ENCODE measurements at places on chromosomes 3 and 15.

DNA sequence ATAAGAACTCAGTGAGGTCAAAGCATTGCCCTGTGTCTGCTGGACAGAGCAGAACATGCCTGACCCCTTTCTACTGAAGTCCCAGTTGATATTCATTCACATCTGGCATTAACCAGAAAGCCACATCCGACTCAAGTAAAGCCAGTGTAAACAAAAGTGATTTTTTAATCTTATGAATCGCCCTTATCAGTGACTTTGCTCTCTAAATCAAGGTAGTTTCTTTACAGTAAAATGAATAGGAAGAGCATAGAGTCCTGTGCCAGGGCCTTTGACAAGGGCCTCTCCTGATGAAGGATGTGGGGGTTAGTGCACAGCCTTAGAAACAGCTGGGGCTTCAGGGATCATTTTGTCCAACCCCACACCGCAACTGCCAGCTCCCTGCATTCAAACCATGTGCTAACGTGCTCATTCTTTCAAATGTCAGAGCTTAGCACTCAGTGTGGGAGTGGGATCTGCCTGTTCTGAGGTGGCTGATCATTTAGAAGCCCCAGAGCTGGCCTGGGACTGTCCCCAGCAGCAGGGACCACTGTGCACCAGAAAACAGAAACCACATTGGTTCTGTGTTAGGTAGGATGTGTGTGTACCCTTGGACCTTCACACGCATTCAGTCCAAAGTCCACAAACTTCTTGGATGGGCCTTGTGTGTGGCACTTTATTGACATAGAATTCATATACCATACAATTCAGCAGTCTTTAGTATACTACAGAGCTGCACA is 55.3 kb downstream of the CCR4 start:
- DNase-seq, result no peak

GRCh38 chr3:124832782-124833709 is 54.1 kb downstream of the ITGB5 start:
- DNase-seq, result no peak

- DNase-seq, result no peak
Measured at GRCh38 chr3:182740710-182741109, 52.6 kb upstream of the ATP11B start.

- DNase-seq, result no peak
Measured at GRCh38 chr15:70478251-70478990, 284.9 kb downstream of the UACA start.

- DNase-seq, result no peak
Measured at GRCh38 chr3:170809975-170810357, 60.0 kb downstream of the RPL22L1 start.

GRCh38 chr15:94453227-94453988 is 222.0 kb downstream of the MCTP2 start:
- no peak for DNase-seq

- DNase-seq, result no peak
Measured at GRCh38 chr15:63834500-63835210, 907 bp upstream of the HERC1 start.

- DNase-seq, result no peak
Measured at GRCh38 chr3:161498259-161498921, 1.8 kb downstream of the OTOL1 start.

DNA sequence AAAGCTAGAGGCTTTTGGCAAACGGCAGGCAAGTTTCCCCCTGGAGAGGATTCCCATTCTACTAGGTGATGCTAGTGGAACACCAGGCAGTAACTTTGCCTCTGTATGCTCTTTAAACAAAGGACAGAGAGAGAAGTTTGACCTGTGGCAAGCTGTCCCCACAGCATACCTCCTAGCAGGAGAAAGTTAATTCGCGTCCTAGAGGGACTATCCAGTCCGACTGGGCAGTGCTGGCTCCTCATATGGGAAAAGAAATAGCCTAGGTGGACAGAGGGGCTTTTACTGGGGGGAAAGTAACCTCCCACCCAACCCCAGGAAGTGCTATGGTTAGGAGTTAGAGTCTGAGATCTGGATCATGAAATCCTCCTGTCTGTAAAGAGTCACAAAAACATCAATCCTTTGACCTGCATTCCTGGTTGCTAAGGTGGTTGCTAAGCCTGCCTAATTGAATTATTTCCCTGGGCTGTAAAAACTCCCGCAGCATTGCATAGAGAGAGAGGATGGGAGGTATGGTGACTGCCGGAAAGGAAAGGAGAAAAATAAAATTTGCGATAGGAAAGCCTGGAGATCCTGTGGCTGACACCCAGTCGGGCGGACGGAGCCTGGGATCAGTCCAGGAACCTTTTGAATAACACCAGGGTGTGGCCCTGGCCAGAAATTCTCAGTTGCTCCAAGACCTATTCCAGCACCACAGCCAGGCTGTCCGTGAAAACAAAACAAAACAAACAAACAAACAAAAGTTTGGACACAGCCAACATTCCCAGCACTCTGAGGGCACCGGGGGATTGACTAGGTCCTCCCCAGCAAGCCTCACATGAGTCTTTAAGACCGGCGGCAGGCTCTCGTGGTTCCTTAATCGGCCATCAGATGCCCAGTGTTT is 67.7 kb upstream of the ATP11B start:
- DNase-seq, result no peak

DNA sequence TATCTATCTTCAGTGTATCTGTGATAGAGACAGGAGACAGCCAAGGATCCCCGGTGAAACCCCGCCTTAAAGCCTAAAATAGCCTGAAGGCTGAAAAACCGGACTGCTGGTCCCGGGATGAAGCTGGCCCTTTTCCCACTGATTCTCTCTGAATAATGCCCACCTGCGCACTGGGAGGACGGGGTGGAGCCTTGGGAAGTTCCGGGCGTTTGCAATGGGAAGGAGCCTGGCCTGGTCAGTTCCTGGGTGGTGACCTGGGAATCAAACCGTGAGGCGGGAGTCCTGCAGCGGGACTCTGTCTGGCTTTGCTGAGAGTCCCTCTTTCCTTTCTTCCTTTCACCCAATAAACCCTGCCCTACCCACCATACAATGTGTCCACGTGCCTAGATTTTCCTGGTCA is 157.9 kb downstream of the C3orf38 start:
- DNase-seq, result no peak

DNA sequence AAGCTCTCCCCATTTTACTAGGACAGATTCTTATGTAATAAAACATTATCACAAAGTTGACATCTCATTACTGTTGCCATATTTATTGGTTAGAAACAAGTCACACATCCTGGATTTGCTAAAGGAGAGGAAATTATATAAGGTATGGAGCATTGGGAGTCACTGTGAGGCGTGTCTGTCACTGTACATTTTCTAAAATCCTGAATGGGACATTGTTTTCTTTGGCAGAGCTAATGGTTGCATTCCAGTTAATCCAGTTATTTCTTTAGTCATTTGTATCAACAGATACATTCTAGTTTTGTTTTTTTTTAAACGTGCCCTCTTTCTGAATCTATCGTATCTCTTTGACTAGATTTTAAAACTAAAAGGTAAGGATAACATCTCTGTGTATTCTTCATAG is 70.2 kb upstream of the MITF start:
- no peak for DNase-seq

DNA sequence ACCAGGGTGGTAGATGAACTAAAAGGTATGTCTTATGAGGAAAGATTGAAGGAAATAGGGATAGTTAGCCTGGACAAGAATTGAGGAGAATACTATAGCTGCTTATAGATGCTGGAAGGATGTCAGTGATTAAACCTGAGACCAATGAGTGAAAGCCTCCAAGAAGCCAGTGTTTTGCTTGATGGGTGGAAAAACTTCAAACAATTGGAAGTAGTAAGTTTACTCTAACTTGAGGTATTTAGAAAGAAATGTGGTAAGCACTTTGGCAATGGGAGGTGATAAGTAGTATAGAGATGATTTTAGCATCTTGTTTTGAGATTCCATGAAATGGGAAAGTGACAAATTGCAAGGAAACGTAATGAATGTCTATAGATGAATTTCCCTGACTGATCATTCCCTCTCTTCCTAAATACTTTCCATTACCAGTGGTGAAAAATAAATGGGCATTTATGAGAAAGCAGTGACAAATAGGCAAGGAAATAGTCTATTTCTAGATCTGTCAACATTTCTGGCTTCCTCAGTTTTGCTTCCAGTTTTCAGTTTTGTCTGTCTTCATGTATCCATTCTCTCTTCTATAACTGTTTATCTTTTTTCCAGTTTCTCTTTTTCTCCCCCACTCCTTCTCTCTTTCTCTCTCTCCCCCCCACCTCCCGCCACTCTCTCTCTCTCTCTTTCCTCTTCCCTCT is 19.2 kb downstream of the SLC15A2 start:
- DNase-seq, result no peak

DNA sequence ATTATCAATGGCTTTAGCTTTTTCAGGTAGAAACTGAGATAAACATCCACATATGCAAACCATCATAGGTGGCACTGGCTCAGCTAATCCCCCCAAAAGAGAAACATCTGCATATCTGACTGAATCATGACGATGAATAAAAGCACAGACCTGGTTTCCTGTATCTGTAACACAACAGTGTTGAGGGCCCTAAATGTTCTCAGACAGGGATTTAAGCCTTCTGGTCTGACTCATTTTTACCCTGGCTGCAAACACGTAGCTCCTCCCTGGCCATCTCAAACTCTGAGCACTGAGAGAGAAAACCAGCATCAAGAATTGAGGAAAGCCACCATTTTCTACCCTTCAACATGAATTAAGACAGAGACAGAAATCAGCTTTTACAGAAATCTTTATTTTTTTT is 35.2 kb downstream of the GLB1 start:
- no peak for DNase-seq

- no peak for DNase-seq
Measured at GRCh38 chr3:194508491-194509453, 22.0 kb upstream of the ATP13A3 start.

GRCh38 chr3:12356996-12357395 is 68.1 kb downstream of the PPARG start:
- no peak for DNase-seq

GRCh38 chr15:95464509-95464908 is 866.0 kb upstream of the NR2F2 start:
- DNase-seq, result no peak

GRCh38 chr15:57797568-57798267 is 91.2 kb downstream of the POLR2M start:
- no peak for DNase-seq

- peak; percentile 24 for DNase-seq
Measured at GRCh38 chr3:151146071-151146730, 56.8 kb downstream of the GPR171 start.

DNA sequence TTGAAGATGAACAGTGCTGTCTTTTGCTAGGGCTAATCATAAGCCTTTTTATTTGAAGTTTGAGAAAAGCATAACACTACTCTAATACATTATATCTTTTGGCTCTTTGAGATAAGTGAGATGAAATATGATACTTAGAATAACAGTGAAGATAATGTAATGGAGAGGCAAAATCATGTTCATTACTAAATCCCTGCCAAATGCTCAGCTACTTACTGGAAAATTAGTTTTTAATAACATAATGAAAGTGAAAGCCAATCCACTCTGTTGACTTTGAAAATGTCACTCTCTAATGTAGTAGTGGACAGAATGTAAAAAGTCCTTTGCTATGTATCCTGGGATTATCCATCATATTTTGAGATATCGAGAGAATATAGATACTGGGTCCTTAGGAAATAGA is 35.9 kb upstream of the MYH15 start:
- DNase-seq, result no peak

DNA sequence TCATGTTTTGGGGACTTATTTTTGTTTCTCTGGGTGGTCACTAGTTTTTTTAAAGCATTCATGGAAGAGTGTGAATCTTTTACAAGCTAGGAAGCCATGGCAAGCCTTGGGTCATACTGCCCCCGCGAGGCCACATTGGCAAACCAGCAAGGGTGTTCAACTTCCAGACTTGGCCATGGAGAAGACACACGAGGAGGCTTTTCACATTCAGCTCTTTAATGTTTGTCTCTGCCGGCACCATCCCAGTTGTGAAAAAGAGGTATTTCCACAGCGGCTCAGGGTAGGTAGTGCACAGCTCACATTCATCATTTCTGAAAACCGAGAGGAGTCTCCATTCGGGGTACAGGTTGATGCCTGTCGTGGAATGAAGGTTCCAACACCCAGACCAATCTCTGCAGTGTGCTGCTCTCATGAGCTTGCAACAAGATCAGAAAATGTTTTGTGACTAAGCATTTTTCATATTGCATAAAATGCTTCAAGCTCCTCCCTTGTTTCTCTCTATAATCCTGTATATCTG is 7.7 kb downstream of the CCR5 start:
- peak; percentile 42 for DNase-seq

- DNase-seq, result no peak
Measured at GRCh38 chr3:54339608-54340007, 217.3 kb downstream of the CACNA2D3 start.

DNA sequence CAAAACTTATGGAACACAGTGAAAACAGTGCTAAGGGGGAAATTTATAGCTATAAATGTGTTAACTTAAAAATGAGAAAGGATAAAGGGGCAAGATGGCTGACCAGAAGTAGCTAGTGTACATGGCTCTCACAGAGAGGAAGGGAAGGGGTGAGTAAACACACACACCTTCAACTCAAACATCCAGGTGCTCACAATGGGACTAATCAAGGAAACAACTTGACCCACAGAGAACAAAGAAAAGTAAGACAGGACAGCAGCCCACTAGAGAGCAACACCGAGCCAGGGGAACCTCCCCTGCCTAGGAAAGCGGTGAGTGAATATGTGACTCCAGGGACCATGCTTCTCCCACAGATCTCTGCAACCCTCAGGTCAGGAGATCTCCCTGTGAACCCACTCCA is 85.0 kb upstream of the UBP1 start:
- no peak for DNase-seq

GRCh38 chr3:122697952-122698620 is 17.4 kb downstream of the PARP14 start:
- no peak for DNase-seq

- DNase-seq, result no peak
Measured at GRCh38 chr15:91118817-91119590, 18.9 kb downstream of the SV2B start.

GRCh38 chr15:22919171-22919570 is 61.0 kb downstream of the CYFIP1 start:
- DNase-seq, result no peak

DNA sequence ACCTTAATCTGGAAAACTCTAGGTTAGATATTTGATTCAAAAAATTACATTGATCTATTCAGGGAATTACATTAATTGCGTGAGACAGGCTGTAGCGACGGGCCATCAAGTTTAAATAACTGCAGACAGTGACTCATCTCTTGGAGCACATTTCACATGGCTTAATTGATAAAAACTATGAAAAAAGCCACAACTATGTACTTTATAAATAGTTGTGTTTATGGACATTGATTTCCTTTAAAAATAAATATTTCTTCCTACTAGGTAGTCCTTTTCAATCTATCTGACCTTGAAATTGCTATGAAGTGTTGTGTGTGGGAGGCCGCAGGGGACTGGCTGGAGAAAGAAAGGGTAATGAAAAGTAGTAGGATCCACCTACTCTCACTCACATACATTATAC is 157.8 kb downstream of the IL1RAP start:
- no peak for DNase-seq

- DNase-seq, result no peak
Measured at GRCh38 chr3:6551165-6551564, 309.8 kb upstream of the GRM7 start.

DNA sequence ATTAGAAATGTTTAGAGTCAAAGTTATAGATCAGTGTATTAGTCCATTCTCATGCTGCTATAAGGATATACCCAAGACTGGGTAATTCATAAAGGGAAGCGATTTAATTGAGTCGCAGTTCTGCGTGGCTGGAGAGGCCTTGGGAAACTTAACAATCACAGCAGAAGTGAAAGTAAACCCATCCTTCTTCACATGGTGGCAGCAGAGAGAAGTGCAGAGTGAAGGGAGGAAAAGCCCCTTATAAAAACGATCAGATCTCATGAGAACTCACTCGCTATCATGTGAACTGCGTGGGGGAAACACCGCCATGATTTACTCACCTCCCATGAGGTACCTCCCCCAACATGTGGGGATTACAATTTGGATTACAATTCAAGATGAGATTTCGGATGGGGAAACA is 871.5 kb downstream of the DIPK2A start:
- DNase-seq, result no peak

All from stimulated activated CD4-positive, alpha-beta T cell treated with anti-CD3 and anti-CD28 coated beads, TNF-alpha, amount 100 ng/mL, for 48 hours (primary cell).